ENCODE measurements at places on chromosomes 7 and 10.

DNA sequence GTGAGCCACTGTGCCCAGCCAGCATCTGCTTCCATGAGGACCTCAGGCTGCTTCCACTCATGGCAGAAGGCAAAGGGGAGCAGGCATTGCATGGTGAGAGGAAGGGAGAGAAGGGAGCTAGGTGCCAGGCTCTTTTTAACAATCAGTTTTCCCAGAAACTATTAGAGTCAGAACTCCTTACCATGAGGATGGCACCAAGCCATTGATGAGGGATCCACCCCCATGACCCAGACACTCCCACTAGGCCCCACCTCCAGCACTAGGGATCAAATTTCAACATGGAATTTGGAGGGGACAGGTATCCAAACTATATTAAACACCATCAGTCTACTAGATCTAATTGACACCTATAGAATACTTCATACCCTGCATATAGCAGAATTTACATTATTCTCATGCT lies 14.2 kb upstream of the MCM10 start:
- DNase-seq = no peak

DNA sequence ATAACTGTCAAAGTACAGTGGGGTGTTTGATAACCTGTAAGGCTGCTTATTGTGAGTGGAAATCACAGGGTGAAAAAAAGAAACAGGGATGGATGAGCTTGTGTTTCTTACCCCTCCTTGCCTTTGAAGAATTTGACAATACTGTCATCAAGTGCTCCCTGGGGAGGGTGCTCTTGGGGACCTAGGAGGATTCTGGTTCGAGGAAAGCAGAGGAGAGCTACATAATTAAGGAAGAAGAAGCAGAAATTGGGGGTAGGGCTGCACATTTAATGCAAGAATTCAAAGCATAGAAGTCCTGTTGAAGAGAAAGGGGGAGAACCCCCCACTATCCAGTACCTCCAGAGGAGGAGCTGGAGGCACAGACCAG lies 208.1 kb upstream of the PHYHIPL start:
- no peak for DNase-seq

DNA sequence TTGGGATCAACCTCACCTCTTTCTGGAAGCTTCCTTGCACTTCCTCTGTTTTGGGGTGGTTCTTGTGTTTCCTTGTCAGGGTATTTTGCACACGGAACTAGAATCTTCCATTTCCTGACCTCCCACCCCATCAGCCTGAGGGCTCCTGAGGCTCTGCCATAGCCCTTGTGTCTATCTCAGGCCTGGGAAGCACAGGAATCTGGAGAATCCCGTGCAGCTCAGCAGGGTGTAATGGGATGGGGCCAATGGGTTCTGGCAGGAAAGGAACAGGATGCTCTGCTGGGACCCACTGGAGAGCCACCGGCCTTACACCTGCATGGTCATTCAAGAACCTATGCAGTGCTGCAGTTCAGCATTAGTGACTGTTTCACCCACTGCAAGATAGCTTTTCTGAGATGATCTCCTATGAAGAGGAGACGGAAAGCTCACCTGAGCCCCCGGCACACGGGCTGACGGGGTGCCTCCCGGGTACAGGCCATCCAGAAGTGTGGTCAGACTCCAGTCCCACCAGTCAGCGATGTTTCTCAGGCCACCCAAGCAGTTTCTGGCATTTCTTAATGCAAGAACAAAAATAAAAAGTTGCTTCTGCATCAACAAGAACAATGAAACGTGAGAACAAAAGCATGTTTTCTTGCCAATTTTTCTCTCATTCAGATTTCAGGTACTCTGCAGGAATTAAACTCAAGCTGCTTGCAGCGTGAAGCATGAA lies 133.2 kb downstream of the PKD1L1 start:
- DNase-seq = no peak

DNA sequence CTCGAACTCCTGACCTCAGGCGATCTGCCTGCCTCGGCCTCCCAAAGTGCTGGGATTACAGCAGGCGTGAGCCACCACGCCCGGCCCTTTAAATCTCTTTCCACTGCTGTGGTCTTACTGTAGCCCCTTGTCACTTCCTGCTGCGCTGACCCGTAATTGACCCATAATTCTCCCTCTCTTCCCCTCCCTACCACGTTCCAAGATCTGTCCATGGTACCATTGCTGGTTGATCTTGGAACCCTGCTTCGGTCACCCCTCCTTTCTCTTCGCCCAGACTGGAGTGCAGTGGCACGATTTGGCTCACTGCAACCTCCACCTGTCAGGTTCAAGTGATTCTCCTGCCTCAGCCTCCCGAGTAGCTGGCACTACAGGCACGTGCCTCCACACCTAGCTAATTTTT lies 6.5 kb downstream of the POR start:
- no peak for DNase-seq

DNA sequence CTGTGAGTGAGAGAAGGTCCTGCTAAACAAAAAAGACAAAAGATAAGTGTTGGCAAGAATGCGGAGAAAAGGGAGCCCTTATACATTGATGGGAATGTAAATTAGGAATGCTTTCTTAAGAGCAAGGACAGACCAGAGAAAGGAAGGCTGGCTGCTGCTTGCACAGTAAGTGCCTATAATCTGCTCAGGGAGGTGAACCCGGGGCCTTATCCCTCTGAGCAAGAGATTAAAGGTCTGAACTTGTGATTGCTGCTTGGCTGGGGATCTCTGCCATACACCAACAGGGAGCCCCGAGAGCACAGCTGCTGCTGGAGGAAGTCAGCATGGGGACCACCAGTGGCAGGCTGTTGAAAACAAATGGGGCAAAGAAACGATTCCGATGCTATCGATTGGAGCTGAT lies 32.0 kb upstream of the CRTAC1 start:
- DNase-seq = no peak

DNA sequence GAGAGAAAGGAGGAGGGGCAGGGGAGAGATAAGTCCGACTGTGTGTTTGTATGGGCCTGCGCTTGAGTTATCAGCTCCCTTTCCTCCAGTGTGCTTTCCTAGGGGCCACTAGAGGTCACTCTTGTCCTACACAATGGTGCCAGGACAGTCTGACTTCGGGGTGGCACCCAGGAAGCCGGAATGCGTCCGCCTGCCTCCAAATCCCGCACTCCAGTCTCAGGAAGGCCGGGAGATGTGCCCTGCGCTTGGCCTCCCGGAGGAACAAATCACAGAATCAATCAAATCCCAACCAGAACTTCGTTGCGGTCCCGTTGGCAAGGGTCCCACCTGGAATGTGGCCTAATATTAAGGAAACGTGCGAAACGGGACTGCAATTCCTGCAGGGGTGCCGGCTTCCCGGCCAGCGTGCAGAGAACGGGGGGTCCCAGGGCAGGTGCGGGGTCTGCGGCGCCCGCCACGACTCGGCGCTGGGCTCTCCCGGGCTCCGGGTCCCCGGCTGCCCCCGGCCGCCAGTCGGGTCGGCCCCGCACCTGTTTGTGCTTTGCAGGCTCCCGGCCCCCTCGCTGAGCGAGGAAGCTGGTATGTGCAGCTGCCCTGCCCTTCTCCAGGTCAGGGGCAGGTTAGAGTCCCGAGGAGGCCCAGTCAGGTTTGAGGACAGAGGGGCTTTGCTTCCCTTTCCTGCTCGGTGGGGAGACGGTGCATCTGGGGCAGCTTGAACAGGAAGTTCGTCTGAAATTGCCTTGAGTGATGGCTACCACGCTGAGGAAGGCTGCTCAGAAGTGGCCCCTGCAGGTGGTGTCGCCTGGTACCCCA lies 21.0 kb upstream of the HPS1 start:
- peak; percentile 76 for DNase-seq

GRCh38 chr7:76281706-76282343 lies 20.6 kb upstream of the HSPB1 start:
- DNase-seq = no peak

DNA sequence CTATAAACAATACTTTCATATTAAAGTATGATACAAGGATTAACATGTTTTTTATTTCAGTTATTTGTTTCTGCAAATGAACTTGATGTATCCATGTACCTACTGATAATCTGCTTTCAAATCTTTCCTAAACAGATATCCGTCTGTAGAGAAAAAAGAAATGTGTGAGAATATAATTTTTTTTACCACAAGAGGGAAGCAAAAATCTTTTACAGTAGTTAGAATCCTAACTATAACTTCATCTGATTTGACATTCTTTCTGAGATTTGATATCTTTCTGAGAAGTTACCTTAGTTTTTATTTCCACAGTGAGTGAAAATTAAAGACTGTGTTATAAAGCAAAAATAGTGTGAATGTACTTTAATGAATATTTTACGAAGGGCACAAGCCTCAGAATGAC lies 203.9 kb upstream of the PCLO start:
- DNase-seq = no peak

GRCh38 chr7:28347475-28348318 lies 64.6 kb upstream of the CREB5 start:
- DNase-seq = no peak

DNA sequence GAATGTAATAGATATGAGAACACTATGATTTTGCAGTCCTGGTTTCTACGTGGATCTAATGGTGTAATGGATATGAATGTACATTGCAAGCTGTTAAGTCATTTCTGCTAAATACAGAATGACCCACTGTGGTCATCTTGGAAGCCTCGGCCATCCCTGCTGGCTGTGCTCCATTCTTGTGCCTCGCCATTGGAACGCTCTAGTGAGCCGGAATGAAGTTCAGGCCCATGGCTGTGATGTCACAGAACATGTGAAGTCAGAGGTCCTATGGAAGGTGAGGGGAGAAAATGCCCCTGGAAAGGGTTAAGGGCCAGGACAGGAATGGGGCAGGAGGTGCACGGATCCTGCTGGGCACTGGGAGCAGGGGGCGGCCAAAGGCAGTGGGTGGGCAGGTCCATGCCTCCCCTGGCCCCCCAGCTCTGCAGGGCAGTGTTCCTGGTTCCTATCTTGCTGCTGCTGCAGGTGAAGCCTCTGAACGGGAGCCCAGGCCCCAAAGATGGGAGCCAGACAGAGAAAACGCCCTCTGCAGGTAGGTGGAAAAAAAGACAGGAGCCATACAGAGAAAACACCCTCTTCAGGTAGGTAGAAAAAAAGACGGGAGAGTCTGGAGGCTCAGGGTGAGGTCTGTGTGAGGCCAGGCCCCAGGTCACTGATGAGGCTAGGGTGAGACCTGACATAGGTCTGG lies at the start of gene LLCFC1:
LLCFC1 (plus strand) TSS at position 259 of the 685 bp plus-strand sequence; CDS start at position 397, 138 bp downstream.
- no peak for DNase-seq

DNA sequence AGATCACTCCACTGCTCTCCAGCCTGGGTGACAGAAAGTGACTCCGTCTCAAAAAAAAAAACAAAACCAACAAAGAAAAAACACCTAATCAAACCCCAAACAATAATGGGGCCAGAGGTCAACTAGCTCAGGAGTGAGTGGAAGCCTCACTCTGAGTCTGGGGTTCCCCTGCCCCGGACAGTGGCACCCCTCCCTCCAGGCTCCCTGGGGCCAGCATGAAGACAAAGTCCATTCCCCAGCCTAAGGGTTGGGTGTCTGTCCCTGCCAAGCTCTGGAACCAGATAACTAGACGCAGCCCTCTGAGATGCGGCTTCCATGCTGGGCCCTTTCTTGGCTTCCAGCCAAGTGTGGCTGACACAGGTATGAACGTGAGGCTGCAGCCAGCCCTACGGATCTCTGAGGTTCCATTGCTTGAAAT lies 1.7 kb upstream of the FUOM start:
- DNase-seq = no peak

GRCh38 chr7:137755846-137756651 lies 90.7 kb downstream of the DGKI start:
- no peak for DNase-seq

- DNase-seq = no peak
These were observed 53.1 kb upstream of the TM9SF3 start for GRCh38 chr10:96639899-96640298.

DNA sequence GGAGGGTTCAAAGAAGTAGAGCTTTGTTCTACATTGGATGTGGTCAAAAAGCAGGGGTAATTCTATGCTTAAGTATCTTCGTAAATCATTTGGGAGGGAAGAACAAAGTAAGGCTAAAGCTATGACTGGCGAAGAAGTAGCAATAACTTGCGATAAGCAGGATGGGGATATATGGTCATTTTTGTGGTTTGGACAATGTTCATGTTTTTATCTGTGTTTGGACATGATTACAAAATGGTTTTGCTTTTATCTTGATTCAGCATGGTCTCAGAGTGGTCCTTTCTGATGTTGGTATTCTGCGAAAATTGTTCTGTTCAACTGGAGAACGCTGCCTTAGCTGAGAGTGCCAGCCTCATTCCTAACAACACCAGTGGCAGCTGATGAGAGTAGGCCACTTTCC lies 208.8 kb downstream of the SEMA3A start:
- no peak for DNase-seq

DNA sequence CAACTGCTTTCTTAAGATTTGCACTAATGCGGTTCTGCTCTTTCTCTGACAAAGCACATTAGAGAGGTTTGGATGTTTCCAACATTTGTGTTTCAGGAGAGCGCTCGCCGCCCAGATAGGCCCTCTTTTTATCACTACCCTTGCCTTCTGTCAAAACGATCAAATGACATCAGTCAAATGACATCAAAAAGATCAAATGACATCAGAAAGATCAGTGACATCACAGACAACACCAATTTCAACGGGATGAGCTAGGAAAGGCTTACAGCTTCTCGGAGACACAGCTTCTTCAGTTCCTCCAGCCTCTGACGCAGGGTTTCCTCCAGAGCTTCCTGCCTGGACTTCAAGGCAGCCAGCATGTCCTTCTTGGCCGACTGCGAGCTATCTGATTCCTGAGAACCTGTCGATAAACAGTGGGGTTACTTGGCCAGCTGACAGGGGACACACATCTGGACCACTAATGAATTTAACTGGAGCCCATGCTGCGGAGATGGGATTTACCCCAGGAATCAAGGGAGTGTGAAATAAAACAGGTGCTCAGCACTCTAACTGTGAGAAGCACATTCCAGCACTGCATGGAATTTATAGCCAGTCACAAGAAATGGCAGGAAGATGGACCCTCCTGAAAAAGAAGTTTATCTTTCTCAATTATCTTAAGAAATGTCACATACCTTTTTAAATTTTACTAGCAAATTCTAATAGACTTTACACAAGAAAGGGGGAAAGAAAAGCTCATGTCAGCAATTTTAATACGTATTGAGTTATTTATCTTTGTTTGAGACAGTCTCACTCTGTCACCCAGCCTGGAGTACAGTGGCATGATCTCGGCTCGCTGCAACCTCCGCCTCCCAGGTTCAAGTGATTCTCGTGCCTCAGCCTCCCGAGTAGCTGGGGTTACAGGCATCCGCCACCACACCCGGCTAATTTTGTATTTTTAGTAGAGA lies 88.2 kb downstream of the PRPF18 start:
- DNase-seq = no peak

GRCh38 chr7:32043688-32044087 lies 26.5 kb downstream of the PDE1C start:
- DNase-seq = no peak

Data from activated CD8-positive, alpha-beta memory T cell treated with anti-CD3 and anti-CD28 coated beads, Interleukin-2, amount 50 U/mL, for 48 hours (primary cell).